ENCODE measurements at places on chromosomes 5 and 9.

GRCh38 chr5:107436201-107436600 is 234.5 kb downstream of the EFNA5 start:
- DNase-seq = no peak

DNA sequence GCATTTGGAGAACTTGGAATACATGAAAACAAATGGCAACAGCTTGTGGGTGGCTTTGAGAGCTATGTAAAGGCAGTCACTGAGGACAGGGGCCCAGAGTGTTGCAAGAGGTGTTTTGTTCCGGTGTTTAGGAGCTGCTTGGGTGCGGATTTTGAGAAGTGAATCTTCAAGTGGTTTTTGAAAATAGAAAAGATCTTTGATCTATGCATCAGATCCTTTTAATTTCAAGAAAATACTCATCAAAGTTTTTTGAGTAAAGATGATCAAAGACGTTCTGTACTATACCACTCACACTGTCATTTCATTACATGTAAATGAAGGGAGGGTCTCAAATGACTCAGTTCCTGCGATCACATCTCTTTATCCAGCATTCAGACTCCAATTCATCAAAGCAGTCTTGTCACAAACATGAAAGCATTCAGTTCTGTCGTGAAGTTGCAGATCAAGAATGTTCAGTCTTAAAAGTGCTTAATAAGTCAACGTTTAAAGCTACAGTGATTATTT is 112.5 kb downstream of the WDR41 start:
- DNase-seq = no peak

- DNase-seq = no peak
Observed at GRCh38 chr9:130871395-130872062, 25.1 kb downstream of the QRFP start.

GRCh38 chr5:75368391-75368790 is 31.4 kb downstream of the HMGCR start:
- DNase-seq = no peak

DNA sequence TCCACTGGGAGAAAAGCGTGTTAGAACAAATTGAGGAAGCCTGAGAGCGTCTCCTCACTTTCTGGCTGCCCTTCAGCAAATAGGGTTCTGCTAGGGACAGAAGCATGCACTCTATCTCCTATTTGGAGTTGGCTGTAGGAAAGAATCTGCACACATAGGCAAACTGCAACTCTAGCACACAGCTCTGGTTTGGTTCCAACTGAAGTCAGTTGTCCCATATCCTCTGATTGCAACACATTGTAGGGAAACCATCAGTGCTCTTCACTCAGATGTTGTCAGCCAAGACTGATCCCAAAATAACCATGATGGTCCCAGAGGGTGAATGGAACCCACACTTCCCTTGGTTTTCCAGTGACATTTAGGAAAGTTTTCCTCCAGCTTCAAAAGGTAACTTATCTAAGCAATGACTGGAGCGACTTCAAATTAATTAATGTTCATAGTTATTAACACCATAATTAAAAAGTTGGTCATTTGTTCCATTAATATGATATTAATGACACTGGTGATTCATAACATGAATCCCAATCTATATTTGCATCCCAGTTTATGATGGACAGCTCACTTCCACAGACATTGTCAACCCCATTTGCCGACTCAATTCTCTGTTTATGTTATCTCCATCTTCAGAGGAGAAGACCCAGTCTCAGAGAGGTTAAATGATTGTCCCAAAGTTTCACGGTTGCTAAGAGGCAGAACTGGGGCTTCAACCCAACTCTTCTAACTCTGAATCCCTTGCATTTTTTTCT is 136.7 kb upstream of the ZNF462 start:
- DNase-seq = no peak

DNA sequence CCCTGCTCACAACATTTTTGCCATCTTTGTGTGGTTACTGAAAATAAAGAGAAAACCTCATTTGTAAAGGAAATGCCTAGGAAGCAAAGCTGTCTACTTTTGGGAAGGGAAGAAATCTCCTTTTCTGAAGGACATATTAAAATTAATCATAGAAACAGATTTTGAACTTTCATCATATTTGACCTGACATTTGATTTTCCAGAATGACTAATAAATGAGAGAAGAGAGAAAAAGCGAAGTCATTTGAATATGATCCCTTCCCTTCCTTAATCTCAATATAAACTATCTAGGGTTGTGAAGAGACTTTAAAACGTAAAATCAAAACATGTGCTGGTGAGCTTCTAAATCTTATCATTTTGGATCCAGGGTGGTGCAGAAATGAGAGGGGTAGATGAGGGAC is 66.3 kb downstream of the FEM1C start:
- no peak for DNase-seq

DNA sequence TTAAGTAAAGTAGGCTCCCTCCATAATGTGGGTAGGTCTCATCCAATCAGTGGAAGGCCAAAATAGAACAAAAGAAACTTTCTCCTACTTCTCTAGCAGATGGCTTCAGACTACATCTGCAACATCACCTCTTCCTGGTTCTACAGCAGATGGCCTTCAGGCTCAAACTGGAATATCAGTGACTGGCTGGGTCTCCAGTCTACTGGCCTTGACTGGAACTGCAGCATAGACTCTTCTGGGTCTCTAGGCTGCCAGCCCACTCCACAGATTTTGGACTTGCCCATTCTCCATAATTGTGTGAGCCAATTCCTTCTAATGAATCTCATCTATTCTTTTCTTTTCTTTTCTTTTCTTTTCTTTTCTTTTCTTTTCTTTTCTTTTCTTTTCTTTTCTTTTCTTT is 64.8 kb downstream of the ACER2 start:
- DNase-seq = no peak

Data from head of caudate nucleus (tissue), 42 donors.